SHP77 treated with DMSO at 0.1 percent for 48 hours (cell line): ENCODE measurements at places on chromosomes 4 and X.
A peak's percentile ranks its signal among the peaks of the same experiment; 100 is the strongest.

DNA sequence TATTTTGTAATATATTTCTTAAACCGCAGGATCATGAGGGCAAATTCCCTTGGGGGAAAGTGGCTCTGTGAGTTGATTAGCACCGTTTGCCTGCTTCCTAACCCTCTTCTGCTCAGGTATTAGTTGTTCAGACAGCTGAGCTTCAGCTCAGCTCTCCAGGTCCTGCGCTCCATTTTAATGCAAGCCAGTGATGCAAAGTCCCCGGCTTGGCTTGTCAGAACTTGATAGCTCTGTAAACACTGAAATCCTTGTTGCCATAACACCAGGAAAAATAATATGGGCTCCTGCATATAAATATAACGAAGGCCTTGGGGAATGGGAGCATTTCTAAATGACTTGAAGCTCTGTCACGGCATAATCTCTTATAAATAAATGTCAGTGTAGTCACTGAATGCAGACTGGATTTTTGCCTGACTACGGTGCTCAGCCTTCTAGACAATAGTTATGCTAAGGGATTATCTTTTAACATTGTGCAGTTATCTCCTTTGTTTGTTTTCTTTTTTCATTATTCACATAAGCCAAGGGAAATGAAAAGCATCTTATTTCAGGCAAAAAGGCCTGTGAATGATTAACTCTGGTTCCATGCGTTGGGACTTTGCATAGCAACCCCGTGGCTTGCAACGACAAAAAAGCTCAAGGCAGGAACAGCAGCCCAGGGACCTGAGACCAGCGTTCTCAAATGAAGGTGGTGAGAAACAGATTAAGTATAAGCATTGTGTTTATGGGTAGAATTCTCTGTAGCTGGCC is 253.2 kb downstream of the SPRY1 start:
- DNase-seq, result peak; percentile 56

GRCh38 chr4:15918484-15919129 is 19.9 kb downstream of the FGFBP1 start:
- no peak for DNase-seq

- DNase-seq, result peak; percentile 29
Observed at GRCh38 chr4:156169011-156169410, 215.3 kb upstream of the CTSO start.

GRCh38 chr4:78926826-78927225 is 12.4 kb downstream of the PAQR3 start:
- DNase-seq, result no peak

- no peak for DNase-seq
Observed at GRCh38 chrX:23046443-23046842, 46.7 kb downstream of the DDX53 start.

DNA sequence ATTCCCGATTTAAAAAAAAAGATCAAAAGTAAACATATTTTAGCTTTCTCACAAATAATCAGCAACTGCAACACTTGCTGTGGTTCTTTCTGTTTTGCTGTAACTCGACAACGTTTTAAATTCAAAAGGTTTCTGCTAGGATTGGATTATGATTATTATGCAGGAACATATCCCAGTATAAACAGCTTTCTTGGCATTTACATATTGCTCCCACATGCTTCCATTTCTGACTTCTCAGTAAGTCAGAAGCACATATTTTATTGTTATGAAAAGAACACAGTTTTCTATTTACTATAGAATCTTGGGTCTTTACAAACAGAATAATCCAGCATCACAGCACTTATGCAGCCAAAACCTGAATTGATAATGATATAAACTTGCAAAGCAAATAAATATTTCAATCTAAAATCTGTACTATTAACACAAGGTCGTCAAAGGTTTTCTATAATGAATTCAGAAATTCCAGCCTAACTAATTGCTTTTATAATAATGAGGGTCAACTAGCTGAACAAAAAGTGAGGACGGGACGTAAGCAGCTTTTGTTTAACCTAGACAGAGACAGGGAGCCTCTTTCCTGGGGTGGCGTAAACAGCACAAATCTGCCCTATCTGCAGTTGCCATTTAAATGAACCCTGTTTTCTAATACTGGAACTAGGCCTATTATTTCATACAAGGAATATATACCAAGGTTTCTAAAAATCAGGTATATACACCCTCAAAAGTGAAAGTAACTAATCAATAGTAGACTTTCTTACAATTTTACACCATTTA is 9.8 kb upstream of the PCDH18 start:
- no peak for DNase-seq

- DNase-seq, result no peak
Observed at GRCh38 chr4:14348506-14348905, 653.8 kb upstream of the CPEB2 start.

- no peak for DNase-seq
Observed at GRCh38 chr4:174457468-174457867, 64.8 kb downstream of the HPGD start.

- DNase-seq, result no peak
Observed at GRCh38 chrX:119482481-119483480, 14.5 kb downstream of the SLC25A5 start.

GRCh38 chr4:56425518-56425917 is 9.9 kb downstream of the PPAT start:
- no peak for DNase-seq

GRCh38 chrX:56783450-56783831 is 54.4 kb downstream of the NBDY start:
- peak; percentile 71 for DNase-seq

DNA sequence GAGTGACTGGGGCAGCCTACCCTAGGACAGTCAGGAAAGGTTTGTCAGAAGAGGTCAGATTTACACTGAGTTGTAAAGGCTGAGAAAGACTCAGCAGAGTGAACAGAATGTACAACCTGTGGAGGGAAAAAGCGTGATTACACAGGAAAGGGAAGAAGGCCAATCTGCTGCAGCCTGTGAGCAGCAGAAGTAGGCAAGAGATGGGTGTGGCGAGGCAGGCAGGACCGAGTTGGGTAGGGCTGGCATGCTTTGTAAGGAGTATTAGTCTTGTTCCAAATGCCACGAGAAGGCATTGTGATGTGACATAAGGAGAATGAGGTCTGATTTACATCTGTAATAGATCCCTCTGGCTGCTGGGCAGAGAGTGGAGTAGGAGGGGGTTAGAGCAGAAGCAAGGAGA is 12.6 kb downstream of the SGMS2 start:
- DNase-seq, result no peak

DNA sequence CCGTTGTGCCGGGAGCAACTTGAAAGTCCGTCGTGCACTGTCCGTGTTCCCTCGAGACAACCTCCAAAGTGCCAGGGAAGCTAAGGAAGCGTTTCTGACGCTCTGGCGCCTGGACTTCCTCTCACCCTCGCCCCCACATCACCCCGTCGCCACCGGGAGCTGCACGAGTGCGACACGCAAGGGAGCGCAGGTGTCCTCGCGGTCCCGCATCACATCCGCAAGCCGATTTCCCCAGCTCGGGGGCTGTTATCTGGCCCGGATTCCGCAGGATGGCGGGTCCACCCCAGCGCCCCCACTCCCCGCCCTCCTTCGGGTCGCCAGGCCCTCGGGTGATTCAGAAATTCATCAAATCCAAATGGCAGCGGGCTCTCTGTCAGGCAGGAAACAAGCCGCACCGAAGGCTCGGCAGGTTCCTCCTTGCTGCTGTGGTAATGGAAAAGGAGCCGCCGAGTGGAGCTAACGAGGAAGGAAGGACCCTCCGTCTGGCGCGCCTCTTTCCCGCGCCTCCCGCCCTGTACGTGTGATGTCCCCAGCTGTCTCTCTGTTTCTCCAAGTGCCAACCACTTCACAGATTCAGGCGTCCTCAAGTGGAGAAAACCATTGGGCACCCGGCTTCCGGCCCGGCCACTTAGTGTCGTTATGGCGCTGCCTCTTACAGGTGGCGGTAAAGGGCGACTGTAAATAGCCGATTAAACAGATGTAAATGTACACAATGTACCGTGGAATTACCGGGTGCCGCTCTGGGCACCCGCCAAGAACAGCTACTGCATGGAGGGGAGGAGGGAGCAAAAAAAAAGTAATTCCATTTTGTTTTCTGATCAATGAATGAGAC is 921 bp upstream of the SETD7 start:
- peak; percentile 41 for DNase-seq

DNA sequence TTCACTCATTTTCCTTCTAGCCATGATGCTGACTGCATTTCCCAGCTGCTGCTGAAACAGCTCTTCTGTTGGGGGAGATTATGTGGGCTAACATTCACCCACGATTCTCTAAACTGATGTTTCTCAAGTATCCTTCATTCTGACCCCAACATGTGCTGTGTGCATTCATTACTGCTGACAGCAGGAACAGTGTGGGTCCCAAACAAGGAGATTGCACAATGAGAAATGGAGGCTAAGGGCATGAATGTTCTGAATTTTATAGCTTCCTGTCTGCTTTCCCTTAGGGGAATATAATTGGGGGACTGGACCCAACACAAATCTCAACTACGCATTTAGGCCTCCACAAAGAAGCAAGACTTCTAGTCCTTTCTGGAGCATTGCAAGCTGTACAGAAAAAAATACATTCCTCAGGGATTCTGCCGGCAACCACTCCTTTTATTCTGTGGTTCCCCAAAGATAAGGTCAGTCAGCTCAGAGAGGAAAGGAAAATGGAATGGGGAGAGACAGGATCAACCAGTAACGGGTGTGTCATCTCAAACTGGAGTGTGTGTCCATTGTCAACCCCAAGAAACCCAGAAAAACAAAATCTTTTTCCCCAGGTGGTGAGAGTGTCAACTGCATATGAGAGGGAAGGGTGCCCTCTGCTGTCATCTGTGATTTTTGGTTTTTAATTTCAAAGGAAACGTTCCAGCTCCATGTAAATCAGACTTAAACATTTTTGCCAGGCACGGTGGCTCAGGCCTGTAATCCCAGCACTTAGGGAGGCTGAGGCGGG is 81.5 kb upstream of the EGFL6 start:
- peak; percentile 41 for DNase-seq

DNA sequence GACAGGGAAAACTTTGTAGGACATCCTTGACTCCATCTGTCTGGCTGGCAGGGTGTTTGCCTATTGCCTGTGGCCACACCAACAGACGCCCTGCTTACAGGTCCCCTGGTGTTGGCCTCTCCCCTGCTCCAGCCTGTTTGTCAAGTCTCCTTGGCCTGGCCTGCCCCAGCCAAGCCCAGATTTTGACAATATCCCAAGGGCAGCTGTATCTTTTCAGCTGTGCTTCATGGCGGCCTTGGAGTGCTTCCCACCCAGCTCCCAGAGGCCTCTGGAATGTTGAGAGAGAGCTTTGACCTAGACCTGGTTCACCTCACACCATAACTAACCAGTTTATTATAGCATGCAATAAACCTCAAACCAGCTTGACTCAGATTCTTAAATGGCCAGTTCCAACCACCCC is 204.0 kb upstream of the NHS start:
- no peak for DNase-seq

DNA sequence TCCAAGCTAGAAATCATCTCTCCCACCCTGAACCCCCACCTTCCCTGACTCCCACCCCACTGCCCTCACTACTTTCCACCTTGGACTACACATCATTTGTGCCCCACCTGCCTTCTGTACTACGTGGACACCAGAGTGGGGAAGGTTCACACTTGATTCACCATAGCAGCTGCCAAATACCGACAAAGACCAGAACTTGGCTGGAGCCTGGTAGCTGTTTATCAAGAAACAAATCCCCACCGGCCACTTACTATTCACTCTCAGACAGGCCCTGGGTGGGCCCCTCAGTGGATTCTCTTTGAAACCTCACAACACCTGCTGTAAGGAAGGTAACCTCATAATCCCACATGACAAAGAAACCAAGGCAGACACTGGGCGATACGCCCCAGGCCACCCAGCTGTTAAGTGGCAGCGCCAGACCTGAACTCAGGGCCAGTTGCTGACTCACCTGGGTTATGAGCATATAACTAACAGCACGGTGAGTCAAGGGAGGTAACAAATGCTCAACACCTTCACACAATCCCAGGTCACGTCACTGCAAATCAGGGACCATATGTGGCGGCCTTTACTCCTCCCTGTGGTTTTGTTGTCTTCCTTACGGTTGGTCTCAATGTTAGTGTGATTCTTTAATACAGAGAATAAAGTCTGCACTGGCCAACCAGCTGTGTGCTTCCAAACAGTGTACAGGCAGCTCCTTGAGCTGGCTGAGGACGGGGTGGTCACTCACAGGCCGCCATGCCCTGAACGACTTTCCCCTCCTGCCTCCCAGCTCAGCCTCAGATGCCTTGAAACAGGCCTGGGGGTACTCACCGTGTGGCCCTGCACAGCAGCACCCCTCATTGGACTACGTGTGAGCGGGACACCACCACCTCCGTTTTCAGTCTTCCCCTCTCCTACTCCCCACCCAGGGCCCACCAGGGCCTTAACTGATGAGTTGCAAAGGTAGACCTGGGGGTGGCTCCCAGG is 7.5 kb downstream of the WDR1 start:
- no peak for DNase-seq

DNA sequence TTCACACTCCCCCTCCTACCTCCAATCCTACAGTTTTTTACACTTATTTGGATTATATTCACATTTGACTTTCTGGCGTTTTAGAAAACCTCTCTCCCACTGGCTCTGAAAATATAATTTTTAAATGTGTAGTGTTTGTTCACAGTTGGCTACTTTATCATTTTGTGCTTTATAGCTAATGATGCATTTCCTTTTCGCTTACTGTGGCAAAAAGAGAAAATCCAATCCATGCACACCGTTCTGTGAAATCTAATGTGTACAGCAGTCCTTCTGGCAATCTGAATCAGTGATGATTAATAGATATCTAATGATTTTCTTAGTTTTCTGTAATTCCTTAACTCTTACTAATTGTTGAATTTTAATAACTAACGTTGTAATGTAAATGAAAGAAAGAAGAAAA is 271.5 kb downstream of the ARAP2 start:
- no peak for DNase-seq

- no peak for DNase-seq
Observed at GRCh38 chr4:41199788-41200187, 14.6 kb downstream of the APBB2 start.

- DNase-seq, result no peak
Observed at GRCh38 chr4:128538111-128538882, 250.7 kb upstream of the PGRMC2 start.

DNA sequence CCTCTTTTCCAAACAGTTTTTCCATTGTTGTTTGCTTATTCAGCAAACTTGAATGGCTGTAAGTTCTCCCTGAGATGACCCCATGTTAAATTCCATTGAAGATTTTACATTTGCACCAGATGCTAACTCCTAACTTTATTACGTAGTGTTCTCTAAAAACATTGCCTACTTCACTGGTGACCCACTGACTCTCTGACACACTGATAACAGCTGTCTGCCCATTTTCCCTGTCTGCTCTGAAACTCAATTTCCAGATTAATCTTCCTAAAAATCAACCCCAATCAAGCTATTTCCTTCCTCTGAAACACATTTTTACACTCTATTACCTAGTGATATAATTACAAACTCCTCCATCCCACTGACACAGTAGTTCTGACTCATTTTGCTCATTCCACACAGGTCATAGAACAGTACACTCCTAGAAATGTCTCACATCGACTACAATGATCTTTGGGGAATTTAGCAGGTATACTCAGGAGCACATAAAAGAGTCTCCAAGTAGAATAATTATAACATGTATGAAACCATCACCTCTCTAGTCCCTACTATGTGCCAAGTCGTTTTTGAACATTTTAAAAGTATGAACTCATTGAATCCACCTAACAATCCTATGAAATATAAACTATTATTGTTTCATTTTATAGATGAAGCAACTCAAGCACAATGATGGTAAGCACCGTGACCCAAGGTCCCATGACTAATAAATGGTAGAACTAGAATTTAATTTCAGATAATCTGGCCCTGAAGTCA is 210.9 kb downstream of the SLIT2 start:
- no peak for DNase-seq

- DNase-seq, result no peak
Observed at GRCh38 chr4:92969650-92970379, 666.0 kb downstream of the GRID2 start.

- no peak for DNase-seq
Observed at GRCh38 chr4:168291242-168291641, 27.3 kb downstream of the DDX60 start.
